H9 (cell line): ENCODE measurements at places on chromosomes 7 and 10. TPM values are rescaled to one million over a fixed set of nuclear protein-coding genes. Genes with fewer than 3 reads are reported as not detected.

DNA sequence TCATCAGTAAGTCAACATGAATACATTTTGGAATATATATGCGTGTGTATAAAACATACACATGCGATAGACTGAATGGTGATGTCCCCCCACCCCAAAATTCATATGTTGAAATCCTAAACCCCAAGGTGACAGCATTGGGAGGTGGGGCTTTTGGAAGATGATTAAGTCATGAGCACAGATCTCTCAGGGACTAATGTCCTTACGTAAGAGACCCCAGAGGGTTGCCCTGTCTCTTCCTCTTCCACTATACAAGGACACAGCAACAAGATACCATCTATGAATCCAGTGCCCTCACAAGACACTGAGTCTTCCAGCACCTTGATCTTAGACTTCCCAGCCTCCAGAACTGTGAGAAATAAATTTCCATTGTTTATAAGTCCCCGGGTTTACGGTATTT is 22.5 kb downstream of the DRGX start:
- H3K4me3 ChIP-seq: no peak overlapping the region
- no peaks in the 10 kb centered on the region for H3K27me3 ChIP-seq
- H3K27ac ChIP-seq: no peak overlapping the region
- DNase-seq: no peak

NDUFB8 gene
- total RNA-seq: 194 and 205 TPM in 2 replicates

DNA sequence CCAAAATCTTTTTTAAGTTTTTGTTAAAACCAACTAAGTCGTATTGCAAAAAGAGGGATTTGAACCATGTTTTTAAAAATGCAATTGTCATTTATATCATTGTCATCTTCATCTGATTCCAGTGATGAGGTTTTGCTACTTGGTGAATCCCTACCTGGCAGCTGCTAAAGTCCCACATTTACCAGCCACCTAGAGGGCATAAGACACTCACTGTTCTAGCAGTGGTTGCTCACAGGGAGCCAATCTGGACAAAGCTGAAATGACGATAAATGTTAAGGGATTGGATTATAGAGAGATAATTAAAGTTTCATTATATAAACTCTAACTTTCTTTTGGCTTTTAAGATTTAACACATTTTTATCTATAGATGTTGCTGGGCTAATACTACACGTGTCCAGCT is 18.7 kb downstream of the KIFBP start:
- H3K27me3 ChIP-seq: no peaks in the 10 kb centered on the region
- DNase-seq: no peak
- peaks cover 40% of the 10 kb centered on the region for H3K36me3 ChIP-seq
- H3K4me1 ChIP-seq: no peaks in the 10 kb centered on the region

DNA sequence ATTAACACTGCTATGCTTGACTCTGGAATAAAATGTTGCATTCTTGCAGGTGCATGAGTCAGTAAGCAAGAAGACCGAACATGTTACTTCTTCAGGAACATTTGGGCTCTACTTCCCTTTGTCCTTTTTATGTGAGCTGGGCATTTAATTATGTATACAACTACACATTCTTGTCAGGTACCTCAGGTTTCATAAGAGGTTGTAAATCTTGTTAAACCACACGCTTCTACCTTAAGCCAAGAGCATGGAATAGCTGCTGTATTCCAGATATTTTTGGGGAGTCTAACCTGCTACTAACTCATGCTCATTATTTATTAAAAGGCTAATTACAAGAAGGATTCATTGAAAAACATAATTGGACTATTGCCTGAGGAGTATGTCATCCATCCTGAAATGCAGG is 414.2 kb upstream of the KLF6 start:
- H3K27ac ChIP-seq: no peak overlapping the region
- H3K36me3 ChIP-seq: no peaks in the 10 kb centered on the region
- H3K27me3 ChIP-seq: no peaks in the 10 kb centered on the region
- no peak for DNase-seq

ABCB1 gene
- total RNA-seq: 0.15 and 0.33 TPM in 2 replicates

PURB gene
- 20.5 and 21.3 TPM in 2 replicates for total RNA-seq

DNA sequence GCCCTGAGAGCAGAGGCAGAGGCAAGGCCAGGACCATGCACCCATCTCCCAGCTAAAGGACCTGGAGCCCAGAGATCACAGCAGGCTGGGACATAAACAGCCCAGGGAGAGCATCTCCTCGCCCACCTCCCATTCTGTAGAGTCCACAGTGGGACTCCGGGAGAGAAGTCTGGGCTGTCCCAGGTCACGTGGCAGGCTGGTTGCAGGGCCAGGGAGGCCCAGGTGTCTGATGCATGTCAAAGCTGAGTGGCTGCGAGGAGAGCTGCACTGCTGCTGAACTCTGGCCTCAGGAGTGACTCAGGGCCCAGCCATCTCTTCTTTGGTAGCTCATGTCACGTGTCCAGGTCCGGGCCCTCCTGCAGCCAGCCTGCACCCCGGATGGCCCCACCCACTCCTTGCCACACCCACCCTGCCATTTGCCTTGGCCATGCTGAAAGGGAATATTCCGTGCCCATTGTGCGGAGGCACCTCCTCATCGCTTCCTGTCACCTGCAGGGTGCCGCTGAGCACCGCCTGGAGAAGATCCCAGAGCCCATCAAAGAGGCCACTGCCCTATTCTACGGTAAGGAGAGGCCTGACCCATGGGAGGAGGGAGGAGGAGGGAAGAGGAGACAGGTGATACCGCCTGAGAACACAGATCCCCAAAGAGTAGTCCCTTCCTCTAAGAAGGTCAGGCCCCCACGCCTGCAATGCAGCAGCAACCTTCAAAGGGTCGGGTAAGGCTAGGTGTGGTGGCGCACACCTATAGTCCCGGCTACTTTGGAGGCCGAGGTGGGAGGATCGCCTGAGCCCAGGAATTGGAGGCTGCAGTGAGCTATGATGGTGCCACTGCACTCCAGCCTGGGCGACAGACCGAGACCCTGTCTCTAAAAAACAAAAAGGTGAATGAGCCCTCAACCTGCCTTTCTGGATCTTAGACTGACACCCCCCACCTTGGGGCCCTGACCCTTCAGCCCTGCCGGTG is 12.6 kb upstream of the SH2B2 start:
- no peak overlapping the region for H3K27ac ChIP-seq
- no peaks in the 10 kb centered on the region for H3K27me3 ChIP-seq
- DNase-seq: peak; percentile 68
- H3K4me1 ChIP-seq: no peaks in the 10 kb centered on the region
